ENCODE measurements at places on chromosomes 7 and 10. TPM values are rescaled to one million over a fixed set of nuclear protein-coding genes. Genes with fewer than 3 reads are reported as not detected.

Gene CALHM1
- not detected for total RNA-seq

Gene ADCYAP1R1
- not detected for total RNA-seq

Gene CLDN4
- 0.24 TPM for total RNA-seq

Gene TLL2
- not detected for total RNA-seq

Gene MYO3A
- total RNA-seq: not detected

Gene DYNC1I1
- not detected for total RNA-seq

Gene FAM25G
- not detected for total RNA-seq

- no peak for DNase-seq
These were observed 78.6 kb downstream of the CDH23 start for GRCh38 chr10:71475243-71475871.

- DNase-seq: no peak
These were observed 17.1 kb downstream of the PDLIM1 start for GRCh38 chr10:95273393-95274312.

- no peak for DNase-seq
These were observed 983.7 kb downstream of the GATA3 start for GRCh38 chr10:9038146-9038714.

DNA sequence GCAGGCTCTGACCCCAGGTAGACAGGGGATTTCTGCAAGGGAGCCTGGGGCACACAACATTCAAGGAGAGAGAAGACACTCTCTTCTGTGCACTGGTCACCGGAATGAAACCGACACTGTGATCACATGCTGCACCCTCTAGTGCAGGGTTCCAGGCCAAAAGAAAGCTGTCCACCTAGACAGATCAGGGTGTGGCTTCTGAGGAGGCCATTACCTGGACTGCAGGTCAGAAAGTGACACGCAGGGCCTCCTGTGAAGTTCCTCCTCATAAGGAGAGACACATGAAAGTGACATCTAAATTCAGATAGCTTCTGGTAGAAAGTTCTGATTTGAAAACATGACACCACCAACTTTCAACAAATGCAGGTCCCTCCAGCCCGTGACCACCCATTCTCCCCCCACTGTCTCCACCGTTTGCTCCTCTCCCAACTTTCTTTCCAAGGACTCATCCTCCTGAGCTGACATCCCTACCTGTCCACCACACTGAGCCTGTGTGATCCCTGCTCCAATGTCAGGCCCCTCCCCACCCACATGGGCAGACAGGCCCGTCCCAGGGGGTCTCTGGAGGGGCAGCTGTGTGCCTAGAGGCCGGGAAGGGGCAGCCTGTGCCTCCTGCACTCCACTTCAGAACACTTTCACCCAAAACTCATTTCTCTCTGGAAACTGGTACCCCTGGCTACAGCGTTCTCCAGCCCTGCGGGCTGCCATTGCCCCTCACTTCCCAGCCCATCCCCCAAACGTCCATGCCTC, 198.0 kb downstream of the TNS3 start:
- DNase-seq: no peak

DNA sequence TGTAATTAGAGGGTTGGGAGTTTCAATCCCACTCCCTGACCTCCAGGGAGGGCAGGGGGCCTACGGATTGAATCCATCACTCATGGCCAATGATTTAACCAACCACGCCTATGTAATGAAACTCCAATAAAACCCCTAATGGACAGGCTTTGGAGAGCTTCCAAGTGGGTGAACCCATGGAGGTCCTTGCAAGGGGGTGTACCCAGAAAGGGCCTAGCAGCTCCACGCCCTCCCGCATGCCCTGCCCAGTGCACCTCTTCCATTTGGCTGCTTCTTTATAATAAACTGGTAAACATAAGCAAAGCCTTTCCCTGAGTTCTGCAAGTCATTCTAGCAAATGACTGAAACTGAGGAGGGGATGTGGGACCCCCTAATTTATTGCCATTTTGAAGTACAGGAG, 280.1 kb downstream of the FRMD4A start:
- DNase-seq: no peak

- no peak for DNase-seq
These were observed 355.8 kb upstream of the VSTM2A start for GRCh38 chr7:54186336-54186735.

- no peak for DNase-seq
These were observed 73.8 kb upstream of the BMPER start for GRCh38 chr7:33831389-33832141.

GRCh38 chr7:49852619-49853462, 79.4 kb downstream of the VWC2 start:
- no peak for DNase-seq

GRCh38 chr10:122567056-122567660, 6.6 kb downstream of the DMBT1 start:
- DNase-seq: no peak

GRCh38 chr7:138387755-138388475, 72.1 kb upstream of the TRIM24 start:
- no peak for DNase-seq

- DNase-seq: no peak
These were observed 173.4 kb downstream of the IMMP2L start for GRCh38 chr7:111388912-111389311.
